ENCODE measurements at places on chromosomes 1 and 21. TPM values are rescaled to one million over a fixed set of nuclear protein-coding genes. Genes with fewer than 3 reads are reported as not detected.

The GIPC2 gene
- 0.07 TPM for total RNA-seq

The COL16A1 gene
- 26.6 TPM for total RNA-seq

GRCh38 chr21:25424634-25425033, 182.6 kb downstream of the MRPL39 start:
- H3K4me3 ChIP-seq: no peak overlapping the region
- peak; percentile 9 for DNase-seq
- no peaks in the 10 kb centered on the region for H3K4me1 ChIP-seq
- H3K27me3 ChIP-seq: no peaks in the 10 kb centered on the region
- H3K27ac ChIP-seq: no peak overlapping the region

DNA sequence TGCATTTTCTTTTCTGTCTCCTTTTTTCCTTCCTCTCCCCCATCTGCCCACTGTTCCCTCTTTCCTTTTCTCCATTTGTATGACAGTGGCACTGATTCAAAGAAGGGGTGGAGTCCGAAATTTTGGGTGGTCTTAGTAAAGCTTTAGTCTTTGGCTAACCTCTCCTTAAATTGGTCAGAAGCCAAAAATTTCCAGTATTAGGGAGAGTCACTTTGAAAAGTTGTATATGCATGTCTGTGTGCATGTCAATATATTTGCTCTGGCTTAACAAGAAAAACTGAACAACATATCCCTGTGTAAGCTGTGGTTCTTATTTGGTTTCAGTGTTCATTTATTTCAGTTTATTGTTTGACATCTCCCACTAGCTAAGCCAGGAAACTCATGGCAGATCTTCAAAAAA, 314.8 kb upstream of the CXADR start:
- H3K27ac ChIP-seq: peak overlapping the region; percentile 87
- DNase-seq: peak; percentile 49
- no peaks in the 10 kb centered on the region for H3K27me3 ChIP-seq

- H3K27me3 ChIP-seq: no peaks in the 10 kb centered on the region
- peak overlapping the region; percentile 35 for H3K27ac ChIP-seq
- H3K4me1 ChIP-seq: peaks cover 74% of the 10 kb centered on the region
- peak overlapping the region; percentile 11 for H3K4me3 ChIP-seq
- DNase-seq: peak; percentile 61
Measured at GRCh38 chr21:36710729-36711048, 11.8 kb downstream of the SIM2 start.

- no peak overlapping the region for H3K27ac ChIP-seq
- peak overlapping the region; percentile 94 for H3K4me3 ChIP-seq
- peaks cover 32% of the 10 kb centered on the region for H3K4me1 ChIP-seq
- no peak for DNase-seq
Measured at GRCh38 chr1:9824702-9825089, 931 bp upstream of the CLSTN1 start.

All from A673 (cell line).